ENCODE measurements at places on chromosomes 1 and 21.

DNA sequence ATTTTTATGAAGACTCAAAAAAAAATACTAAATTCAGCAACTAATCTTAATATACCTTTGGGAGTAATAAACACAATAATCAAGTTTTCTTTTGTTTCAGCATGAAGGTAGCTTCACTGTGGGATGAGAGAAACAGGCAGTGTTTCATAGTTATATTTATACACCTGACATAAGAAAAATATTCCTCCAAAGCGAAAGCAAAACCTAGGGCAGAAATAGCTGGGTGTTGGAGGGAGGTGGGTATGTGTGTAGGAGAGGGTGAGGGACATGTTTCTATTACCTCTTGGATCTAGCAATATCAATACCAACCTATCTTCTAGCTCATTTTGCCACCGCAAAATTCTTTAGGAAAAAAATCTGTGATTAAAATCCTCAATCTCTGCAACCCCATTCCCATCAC lies 24.9 kb upstream of the MAN1A2 start:
- DNase-seq: no peak

DNA sequence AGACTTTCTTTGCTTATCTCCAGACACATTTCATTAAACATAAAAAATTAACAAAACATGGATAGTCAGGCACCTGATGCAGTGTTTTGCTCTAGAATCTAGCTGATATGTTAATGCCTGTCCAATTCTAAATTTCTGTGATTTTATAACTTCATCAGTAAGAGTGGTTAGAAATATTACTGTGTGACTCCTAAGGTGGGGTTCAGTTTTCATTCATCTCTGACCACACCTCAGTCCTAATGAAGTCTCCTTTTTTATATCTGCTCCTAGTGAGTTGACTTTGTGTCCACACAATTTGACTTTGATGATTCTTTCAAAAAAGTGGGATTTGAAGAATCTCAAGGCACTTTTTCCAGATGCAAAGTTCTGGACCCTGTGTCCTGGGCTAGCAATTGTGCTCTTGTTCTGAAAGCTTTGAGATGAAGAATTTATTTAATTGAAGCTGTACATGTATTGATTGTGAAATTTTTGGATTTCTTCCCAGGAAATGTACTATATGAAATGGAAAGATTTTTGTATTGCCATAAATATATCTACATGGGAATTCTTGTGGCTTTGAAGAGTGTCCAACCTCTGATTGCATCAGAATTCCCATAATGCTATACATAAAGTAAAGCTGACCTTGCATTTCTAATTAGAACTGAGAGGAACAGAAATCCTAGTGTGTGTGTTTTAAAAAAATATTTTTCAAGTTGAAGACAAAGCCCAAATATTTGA lies 111.2 kb downstream of the GIPC2 start:
- DNase-seq: no peak

DNA sequence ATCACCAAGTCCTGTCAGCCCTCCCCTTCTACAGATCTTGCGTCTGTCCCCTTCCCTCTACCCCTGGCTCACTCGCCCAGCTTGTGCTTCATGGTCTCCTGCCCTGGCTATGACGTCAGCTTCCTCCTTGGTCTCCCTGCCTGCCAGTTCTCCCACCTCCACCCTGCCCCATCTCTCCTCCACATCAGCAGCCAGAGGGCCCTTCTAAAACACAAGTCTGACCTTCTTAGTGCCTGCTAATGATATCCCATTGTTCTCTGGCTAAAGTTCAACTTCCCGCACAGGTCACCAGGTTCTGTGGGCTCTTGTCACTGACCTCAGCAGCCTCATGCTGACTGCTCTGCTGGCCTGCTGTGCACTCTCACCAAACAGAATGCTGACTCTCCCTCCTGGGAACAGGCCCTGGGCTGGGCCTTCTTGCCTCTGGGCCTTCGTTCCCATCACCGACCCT lies 24.7 kb upstream of the MYCL start:
- no peak for DNase-seq

GRCh38 chr1:46587069-46587468 lies 17.0 kb downstream of the MKNK1 start:
- DNase-seq: no peak

- no peak for DNase-seq
Observed at GRCh38 chr1:9929431-9930385, 13.5 kb downstream of the LZIC start.

- no peak for DNase-seq
Observed at GRCh38 chr1:161244888-161245287, 6.9 kb upstream of the NR1I3 start.

All from CD4-positive, alpha-beta T cell treated with Interleukin-6 at 100 ng/mL for 8 hours (primary cell).